ENCODE measurements at places on chromosomes 2 and 18. TPM values are rescaled to one million over a fixed set of nuclear protein-coding genes. Genes with fewer than 3 reads are reported as not detected.

ANO7 gene
- 2.6 TPM for polyA plus RNA-seq

CD8B gene
- polyA plus RNA-seq = 0.82 TPM

SERPINB4 gene
- not detected for polyA plus RNA-seq

DYSF gene
- 22.8 TPM for polyA plus RNA-seq

CDH20 gene
- 0.26 TPM for polyA plus RNA-seq

DNA sequence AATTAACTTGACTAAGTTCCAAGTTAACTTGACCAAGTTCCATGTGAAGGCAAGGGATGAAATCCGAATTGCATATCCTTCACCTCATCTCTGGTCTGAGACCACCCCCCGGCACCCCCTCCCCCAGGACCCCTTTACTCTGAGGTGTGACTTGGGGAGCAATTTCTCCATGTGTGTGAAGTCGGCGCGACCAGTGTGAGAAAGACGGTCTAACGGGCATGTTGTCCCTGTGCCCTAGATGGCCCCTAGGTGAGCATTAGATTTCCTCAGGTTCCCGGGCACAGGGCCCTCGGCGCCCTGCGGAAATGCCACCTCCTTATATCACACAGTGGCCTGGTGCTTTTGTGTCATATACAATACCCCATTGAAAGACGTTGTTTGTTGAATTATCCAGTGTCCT lies 137.1 kb downstream of the CTIF start:
- no peak for DNase-seq

- DNase-seq = no peak
Observed at GRCh38 chr2:18546567-18546966, 13.9 kb downstream of the RDH14 start.

DNA sequence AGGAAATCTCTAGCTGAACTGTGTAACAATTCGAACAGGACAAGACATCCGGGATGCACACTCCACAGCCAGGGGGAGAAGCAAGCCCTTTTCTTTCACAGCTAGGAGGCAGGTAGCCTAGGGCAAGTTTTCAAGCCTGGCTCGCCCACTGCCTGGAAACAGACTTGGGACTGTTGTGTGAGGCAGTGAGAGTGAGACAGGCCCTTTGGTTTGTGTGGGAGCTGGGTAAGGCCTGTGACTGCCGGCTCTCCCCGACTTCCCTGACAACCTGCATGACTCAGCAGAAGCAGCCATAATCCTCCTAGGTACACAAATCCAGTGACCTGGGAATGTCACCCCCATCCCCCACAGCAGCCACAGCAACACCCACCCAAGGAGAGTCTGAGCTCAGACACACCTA lies 179.7 kb downstream of the WDPCP start:
- DNase-seq = no peak

DNA sequence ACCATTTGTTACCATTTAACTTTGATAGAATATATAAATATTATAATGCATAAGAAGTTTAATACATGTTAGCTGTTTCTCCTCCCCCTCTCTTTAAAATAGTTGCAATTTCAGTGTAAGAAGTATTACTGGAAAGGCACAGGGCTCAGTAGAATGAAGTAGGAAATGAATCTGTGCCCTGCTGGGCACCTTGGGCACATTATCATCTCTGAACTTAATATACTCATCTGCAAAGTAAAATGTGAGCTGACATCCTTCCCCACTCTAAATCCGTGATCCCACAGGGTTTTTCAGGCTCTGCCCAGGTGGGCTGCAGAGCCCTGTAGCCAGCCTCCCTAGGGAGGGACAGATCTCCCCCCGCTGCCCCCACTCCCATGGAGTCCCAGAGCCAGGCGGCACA lies 56.8 kb downstream of the DPP4 start:
- no peak for DNase-seq

DNA sequence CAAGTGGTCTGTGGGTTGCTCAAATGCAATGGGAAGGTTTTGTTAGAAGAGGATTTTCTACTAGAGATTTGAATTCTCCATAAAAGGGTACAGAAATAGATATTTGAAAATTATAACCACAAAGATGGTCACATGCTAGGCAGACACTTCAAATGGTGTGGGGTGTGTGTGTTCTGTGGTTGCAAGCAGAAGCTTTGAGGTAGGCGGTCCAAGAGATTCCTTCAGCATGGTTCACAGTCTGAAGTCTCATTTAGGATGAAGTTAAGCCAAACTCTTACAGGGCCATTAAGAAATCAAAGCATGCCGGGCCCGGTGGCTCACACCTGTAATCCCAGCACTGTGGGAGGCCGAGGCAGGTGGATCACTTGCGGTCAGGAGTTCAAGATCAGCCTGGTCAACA lies 38.3 kb upstream of the RMDN2 start:
- DNase-seq = no peak

DNA sequence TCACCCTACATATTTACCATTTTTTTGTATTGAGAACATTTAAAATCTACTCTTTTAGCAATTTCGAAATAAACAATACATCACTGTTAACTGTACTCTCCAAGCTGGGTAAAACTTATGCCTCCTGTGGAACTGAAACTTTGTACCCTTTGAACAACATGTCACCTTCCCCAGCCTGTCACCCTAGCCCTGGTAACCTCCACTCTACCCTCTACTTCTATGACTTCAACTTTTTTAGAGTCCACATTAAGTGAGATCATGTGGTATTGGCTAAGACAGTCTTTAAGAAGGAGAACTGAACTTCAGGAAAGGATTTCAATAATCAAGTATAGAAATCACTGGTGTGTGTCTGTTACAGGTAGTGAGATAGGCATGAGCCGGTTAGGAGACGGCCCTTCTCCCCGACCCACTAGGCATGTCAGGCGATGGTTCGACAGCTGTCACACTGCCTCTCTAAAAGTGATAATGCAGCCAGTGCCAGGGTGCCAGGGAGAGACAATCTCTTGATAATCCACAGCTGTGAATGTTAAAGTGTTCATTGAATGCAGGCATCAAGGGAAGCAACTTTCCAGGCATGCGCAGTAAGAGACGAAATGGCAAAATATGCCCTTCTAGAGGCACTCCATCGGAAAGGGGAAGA lies 74.6 kb upstream of the RNF152 start:
- DNase-seq = no peak

- DNase-seq = no peak
Observed at GRCh38 chr2:46984040-46984439, 68.4 kb upstream of the MCFD2 start.

DNA sequence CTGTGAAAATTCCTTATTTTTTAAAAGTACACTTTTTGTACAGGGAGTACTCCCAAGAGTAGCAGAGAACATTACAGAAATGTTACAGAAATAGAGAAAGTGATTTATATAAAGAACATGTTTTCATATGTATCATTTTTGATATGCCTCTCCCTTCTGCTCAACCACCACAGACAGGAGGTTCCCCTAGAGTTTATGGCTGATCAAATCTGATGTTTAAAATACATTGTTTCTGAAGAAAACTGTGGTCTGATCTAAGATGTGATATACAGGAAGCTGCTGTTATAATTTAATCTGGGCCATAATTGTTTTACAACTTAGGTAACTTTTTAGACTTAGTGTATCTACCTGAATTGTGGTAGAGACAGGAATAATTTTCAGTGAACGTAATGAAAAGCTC lies 37.0 kb downstream of the STAT4 start:
- DNase-seq = no peak
